ENCODE measurements at places on chromosomes 2 and 18.

DNA sequence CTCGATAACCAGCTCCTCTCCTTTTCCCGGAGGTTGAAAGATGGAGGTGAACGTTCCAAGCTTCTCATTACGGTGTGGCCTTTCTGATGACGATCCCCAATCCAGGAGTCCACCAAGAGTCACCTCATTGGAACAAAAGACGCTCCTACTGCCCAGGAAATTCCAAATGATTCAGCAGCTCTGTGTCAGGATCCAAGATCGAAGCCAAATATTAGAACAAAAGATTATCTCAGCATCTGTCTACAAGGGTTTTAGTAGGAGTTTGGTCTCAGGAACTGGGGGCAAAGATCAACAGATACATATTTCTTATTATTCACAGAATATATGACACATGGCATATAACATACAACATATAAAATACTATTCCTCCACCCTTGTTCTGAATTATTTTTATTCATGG is 161.1 kb upstream of the RAB12 start:
- no peak for DNase-seq

DNA sequence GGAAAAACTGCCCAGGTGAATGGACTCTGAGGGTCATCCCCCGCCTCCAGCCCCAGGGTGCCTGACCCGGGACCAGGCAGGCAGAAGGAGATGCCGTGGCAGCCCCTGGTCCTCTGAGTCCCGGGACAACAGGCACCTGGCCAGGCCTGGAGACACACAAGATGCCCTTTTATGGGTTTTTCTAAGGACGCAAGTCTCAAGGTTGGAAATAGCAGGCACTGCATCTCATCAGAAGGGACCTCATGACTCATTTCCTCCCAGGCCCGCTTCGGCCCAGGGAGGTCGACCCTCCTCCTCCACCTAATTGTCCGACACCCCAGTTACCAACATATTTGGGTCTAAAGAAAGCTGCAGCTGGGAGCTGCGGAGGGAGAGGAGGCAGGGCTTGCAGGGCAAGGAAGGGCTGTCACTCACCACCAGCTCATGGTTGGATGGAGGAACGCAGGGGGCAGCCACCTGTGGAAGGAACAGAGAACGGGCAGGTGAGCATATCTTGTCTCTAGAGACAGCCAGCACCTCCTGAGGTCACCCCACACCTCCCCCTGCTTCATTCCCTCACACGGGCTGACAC is 82.9 kb downstream of the TNS1 start:
- no peak for DNase-seq

GRCh38 chr2:121185571-121186074 is 99.4 kb downstream of the TFCP2L1 start:
- no peak for DNase-seq

- DNase-seq = peak; percentile 78
These were observed 2.0 kb downstream of the PPP4R1 start for GRCh38 chr18:9612215-9612830.

DNA sequence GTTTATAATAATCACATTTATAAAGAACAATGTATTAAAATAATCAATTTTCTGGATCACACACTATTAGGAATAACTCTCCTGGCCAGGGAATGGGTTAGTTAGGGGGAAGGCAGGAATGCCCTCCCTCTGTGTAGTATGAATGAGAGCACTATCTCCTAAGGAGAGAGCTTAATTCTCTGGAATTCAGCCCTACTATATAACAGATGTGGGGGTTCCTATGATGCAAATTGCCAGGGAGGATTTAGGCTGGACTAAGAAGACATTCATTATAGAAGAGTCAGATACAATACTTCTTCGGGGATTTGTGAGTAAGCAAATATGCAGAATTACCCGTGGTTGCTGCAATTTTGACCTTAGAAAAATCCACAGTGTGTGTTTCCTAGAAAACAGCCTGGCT is 250.1 kb upstream of the VRK2 start:
- no peak for DNase-seq

DNA sequence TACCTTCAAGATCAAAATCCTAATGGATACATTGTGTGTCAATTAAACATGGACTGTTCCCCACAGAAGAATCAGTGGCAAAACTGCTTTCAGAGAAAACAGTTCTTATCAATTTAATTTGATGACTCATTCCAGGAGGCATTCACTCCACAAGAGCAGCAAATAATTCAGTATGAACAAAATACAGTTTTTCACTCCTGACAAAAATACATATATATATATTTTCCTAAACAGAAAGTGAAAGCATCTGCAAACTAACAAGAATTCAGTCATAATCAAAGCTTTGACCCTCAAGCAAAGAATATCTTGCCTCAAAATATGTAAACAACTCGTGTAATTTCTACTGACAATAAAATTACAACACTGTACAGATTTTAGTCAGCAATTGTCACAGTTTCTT is 685.1 kb upstream of the SLC8A1 start:
- DNase-seq = peak; percentile 1

GRCh38 chr2:16326711-16327300 is 338.8 kb downstream of the CYRIA start:
- DNase-seq = peak; percentile 70

GRCh38 chr2:167475791-167476190 is 587.5 kb downstream of the XIRP2 start:
- DNase-seq = no peak

GRCh38 chr18:69691008-69691760 is 256.5 kb downstream of the CD226 start:
- no peak for DNase-seq

DNA sequence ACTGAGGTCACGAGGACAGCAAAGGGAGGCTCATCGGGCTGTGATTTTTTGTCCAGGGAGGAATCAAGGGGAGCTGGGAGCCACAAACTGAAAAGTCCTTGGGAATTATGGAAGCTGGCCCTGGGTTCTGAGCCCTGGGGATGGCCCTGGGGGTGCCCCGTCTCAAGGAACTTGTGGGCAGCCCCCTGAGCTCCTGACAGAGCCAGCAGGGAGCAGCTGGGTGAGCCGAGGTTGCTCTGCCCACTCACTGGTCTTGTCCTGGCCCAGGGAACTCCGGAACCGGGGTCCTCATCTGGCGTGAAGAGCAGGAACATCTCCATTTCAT is 61.3 kb upstream of the HDAC4 start:
- DNase-seq = no peak

DNA sequence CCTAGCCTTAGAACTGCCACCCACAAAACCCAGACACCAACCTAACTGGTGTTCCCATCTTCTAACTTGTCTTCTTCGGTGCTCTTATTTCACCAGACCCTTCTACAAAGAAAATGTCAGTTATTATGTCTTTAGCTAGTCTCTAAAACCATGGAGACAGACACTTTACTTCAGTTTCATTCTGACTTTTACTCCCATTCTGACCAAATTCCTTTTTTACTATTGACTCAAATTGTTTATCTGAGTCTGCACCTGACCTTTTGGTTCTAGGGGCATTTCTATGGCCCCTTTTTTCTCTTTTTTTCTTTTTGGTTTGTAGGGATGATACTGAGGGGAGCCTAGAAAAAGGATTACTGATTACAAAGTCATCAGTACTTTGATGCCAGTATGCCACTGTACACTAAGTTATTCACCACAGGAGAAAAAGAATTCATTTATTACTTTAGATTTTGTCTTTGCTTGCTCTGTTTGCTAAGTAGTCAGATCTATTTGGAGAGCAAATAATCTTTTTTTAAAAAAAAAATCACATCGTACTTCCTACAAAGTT is 6.8 kb upstream of the SLC1A4 start:
- no peak for DNase-seq

DNA sequence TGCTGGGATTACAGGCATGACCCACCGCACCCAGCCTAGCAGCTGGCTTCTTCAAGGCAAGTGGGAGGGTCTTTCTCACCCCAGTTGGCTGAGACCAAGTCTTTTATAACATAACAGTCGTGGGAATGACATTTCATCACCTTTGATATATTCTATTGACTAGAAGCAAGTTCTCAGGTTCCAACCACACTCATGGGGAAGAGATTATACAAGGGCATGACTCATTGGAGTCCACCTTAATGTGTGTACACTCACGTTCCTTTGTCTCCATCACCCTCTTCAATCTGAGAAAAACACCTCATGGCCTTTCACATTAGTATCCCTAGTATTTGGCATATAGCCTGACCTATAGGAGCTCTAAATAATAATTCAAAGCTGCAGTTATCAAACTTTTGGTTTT is 2.8 kb upstream of the BBS5 start:
- no peak for DNase-seq

GRCh38 chr2:120347396-120348060 is 1.6 kb downstream of the INHBB start:
- DNase-seq = peak; percentile 26

DNA sequence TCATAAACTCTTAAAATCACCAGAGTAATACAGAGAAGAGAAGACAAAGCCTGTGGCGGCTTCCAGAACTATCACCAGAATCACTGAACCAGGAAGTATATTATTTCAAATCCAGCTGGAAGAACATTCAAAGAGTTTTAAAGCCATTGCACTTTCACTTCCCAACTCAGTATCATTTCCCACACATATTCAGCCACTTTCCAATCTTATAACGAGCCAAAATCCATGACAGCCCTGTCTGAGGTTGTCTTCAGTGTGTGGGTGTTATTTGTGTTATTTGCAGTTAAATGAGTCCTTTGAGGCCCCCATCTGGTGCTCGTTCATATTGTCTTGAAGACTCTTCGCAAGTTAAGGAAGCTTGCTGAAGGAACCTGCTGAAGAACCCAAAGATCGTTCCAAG is 559.9 kb downstream of the TSN start:
- peak; percentile 40 for DNase-seq

Measured in hematopoietic multipotent progenitor cell treated with erythropoietin and hydrocortisone succinate and interleukin-3 and kit ligand, for 4 days (in vitro differentiated cells).